ENCODE measurements at places on chromosomes 6 and 20.

DNA sequence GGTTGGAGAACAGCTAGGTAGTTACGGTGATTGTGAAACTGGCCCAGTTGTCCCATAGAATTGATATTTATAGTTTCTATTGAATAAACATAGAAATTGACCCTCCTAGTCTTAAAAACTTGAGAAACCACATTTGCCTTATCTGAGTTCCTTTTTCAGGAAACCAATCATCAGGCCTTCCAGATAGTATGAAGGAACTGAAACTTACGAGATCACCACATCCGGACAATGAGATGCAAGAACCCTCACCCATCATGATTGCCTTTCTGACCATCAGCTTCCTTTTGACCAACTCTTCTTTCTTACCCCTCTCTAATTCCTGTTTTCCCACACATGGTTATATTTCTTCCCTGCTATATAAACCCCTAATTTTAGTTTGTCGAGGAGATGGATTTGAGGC lies 21.8 kb downstream of the SLC35F1 start:
- DNase-seq, result no peak

DNA sequence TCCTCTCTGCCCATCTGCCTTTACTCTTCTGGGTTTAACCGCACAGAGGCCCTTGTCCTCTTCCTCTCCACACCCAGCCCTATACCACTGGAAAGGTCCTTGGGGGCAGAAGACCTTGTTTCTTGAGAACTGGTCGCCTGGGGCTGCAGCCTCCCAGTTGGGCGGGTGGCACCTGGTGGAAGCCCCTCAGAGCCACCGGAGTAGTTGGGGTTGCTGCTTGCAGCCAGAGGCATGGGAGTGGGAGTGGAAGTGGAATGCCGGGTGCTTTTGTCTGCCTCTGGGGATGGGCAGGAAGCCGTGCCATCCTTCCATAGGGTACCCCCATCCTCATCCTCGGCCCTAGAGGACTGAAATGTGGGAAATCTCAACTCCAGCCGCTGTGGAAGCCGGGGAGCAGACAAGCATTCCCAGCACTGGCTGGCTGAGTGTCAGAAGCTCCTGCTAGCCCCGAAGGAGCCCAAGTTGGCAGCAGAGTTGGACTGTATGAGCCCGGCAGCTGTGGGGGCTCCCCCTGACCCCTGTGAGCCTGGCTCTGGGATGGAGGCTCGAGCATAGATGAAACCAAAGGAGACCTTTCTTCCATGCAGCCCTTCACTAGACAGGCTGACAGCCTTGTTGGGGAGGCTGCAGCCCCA lies 1.2 kb downstream of the VSTM2L start:
- no peak for DNase-seq

- DNase-seq, result no peak
Measured at GRCh38 chr6:90202156-90202555, 94.5 kb downstream of the BACH2 start.

DNA sequence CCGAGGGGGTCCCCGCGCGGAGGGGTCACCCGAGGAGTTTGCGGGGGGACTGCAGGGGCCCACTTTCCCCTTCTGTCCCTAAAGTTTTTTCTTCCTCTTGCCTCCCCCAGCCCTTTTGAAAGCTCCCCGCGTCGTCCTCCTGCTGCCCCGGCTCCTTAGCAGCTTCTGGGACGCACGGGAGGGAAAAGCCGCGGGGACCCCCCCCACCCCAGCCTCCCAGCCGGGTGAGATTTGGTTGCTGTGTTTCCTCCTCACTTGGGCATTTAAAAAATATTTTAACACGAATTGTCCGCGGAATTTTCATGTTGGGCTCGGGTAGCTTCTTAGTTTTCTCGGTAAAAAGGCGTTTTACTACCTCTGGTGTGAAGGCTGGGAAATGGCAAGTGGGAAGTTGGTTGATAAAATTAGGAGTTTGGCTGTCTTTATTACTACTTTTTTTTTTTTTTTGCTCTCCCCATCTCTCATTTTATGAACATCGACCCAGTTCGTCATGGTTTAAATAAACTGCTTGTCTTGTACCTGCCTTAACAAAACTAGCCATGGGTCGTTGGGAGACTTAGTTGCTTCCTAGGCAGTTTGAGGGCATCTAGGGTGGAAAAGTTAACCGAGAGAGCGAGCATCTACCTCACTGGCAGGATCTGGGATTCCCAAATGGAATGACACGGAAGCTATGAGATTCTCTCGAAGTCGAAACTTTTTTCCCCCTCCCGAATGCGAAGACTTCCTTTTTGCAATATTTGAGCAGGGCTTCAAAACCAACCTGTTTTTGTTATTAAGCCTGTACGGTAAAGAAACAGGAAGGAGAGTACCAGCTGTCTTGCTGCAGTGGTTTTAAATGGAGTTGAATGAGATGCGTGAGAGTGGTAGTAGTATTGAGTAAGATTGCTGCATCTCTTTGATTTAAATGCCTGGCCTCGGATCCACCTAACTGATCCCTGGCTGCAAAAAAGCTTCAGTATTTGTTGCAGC lies 868 bp downstream of the NCOA3 start:
- DNase-seq, result peak; percentile 77

DNA sequence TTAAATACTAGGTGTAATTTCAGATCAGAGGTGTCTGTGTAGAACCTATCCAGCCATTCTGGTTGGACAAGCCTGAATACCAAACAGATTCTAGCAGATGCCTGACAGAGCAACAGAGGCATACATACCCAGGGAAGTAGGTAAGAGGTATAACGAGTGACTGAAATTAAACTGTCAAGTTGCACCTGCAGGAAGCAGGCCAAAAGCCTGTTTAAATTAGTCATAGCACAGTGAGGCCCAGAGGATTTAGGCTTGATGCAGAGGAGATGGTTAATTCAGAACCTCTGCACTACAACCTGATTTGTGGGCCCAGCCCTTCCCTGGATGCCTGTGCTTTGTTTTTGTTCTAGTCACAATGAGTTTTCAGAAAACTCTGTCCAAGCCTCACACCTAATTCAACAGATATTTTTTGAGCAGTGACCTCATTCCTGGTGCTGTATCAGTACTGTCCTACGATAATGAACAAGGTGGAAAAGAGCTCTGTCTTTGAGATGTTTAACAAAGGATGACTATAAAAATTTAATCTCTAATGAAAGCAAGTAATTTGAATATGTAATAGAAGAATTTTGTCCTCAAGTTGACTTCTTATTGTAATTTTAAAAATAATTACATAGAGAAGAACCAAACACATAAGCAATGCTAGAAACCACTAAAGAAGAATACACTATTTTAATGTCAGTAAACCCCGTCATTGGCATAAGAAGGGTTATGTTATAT lies 31.7 kb downstream of the C6orf58 start:
- DNase-seq, result no peak

- peak; percentile 35 for DNase-seq
Measured at GRCh38 chr6:170529839-170530469, 23.2 kb downstream of the PSMB1 start.

DNA sequence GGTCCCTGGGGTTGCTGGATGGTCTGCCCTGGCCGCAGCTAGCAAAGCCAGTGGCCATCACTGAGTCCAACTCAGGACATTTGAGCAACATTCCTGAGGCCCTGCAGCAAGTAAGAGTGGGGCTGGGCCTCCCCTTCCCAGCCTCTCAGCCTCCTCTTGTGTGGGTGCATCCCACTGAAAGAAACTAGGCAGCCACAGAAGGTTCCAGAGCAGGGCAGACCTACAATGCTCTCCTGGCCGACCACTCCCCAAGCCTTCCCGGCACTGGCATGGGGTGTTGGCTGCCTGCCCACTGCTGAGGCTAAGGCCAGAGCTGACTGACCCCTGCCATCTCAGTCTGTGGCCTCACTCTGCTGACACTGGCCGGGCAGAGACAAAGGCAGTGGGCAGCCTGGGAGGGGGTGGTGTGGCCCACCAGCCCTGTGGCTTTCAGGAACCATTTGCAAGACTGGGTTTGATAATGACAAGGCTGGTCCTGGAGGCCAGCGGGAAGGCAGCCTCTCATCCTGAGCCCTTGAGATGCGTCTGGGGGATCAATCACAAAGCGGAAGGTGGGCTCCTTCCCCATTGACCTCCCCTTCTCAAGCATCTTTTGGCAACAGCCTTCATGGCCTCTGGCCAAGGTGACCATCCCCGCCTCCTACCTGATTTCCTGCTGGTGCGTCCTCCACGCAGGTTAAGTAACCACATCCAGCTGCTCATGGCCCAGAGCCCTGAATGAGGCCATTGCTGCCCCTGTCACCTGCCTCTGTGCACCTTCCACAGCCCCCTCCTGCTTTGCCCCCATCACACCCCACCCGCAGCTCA lies 9.6 kb downstream of the DLGAP4 start:
- DNase-seq, result no peak

- no peak for DNase-seq
Measured at GRCh38 chr6:104958178-104959025, 1.5 kb downstream of the LIN28B start.

- peak; percentile 80 for DNase-seq
Measured at GRCh38 chr20:14997791-14998190, 660.4 kb upstream of the FLRT3 start.

DNA sequence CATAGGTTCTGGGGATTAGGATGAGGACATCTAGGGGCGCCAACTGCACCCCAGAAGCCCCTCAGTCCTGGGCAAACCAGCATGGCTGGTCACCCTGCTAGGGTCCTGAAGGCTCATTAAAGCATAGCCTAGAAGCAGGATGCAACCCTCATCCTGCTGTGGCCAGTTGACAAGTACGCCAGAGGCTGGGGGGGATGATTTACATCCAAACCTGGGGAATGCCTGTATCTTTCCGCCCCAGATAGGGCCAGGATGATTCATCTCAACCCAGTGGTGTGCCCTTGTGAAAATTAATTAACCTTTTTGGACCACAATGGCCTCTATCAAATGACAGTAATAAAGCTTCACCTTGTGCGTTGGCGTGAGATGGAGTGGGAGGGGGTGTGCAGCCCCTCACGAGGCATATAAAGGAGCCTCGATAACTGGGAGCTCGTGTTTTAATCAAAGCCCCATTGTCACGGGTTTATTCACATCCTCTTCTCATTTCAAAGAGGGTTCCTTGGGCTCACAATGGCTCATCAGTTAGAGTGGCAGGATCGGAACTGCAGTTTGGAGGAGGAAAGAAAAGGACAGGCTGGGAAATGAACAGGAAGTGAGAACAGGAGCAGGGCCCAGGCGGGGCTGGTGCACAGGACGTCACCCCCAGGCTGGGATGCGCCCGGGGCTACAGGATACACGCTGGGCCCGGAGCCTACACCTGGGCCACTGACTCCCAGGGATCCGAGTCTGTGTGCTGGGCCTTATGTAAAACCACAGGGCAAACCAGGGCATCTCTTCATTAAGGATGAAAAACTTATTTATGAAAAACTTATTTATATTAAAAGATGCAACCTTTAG lies 121.8 kb upstream of the PHACTR3 start:
- DNase-seq, result no peak

DNA sequence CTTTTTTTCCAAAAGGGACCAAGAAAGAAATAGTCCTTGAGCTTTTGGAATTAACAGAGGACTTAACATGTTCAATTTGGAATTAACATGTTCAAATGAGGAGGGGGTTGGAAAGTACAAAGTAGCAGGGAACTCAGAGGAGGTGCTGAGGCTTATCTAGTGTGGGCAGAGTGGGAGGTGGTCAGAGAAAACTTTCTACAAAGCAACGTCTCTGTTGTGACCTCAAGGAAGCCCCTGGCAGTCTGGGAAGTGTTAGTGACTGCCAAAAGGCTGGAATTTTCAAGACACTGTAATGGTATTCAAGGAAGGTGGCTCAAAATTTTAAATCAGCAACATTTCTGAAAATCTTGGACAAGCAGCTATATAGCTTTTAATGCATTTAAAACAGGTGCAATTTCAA lies 7.3 kb downstream of the ECI2 start:
- no peak for DNase-seq

GRCh38 chr6:82761674-82762345 lies 303.8 kb downstream of the UBE3D start:
- no peak for DNase-seq

GRCh38 chr6:119350952-119351372 lies 1.4 kb upstream of the MAN1A1 start:
- DNase-seq, result peak; percentile 29

DNA sequence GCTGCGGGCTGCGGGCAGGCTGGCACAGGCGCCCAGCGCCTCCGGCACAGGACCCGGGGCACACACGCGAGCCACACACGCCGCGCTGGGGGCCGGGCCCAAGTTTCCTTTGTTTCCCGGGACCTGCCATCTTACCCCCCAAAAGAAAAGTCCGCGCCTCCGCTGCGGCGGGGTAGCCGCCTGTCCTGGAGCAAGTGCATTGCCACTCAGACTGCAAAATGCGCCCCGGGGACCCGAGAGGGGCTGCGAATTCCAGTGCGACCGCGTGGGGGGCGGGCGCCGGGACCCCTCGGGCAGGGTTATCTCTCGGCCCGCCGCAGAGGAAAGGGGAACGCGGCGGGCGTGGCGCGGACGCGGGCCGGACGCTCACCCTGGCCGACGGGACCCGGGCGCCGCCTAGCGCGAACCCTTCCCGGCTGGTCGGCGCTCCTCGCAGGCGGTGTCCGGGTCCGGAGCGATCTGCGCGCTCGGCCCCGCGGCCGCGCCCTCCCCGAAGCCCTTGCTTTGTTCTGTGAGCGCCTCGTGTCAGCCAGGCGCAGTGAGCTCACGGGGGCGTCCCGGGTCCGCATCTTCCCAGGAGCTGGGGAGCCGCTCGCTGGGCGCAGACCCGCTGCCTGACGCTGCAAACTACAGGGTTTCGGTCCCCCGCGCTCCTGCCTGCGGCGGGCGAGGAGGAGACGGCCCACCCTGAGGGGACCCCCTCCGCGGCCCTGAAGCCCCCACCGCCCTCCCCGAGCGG lies 639 bp upstream of the CD24 start:
- no peak for DNase-seq

GRCh38 chr6:54440549-54440948 lies 132.3 kb downstream of the TINAG start:
- DNase-seq, result no peak

DNA sequence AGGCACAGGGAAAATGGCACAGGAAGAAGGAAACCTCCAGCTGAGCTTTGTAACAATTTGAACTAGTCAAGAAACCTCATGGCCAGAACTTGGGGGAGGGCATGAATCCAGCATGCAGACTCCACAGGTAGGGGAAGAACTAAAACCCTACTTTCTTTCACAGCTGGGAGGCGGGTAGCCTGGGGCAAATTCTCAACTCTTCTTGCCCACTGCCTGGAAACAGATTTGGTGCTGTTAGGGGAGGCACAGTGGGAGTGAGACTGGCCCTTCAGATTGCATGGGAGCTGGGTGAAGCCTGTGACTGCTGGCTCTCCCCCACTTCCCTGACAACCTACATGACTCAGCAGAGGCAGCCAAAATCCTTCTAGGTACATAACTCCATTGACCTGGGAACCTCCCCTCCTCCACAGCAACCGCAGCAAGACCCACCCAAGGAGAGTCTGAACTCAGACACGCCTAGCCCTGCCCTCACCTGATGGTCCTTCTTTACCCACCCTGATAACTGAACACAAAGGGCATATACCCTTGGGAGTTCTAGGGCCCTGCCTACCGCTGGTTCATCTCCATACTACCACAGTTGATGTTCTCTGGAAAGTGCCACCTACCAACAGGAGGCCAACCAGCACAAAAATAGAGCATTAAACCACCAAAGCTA lies 37.2 kb upstream of the TRIM27 start:
- no peak for DNase-seq

GRCh38 chr6:168609026-168609685 lies 168.2 kb downstream of the SMOC2 start:
- no peak for DNase-seq
